ENCODE measurements at places on chromosomes 5 and 9.
A peak's percentile ranks its signal among the peaks of the same experiment; 100 is the strongest.

DNA sequence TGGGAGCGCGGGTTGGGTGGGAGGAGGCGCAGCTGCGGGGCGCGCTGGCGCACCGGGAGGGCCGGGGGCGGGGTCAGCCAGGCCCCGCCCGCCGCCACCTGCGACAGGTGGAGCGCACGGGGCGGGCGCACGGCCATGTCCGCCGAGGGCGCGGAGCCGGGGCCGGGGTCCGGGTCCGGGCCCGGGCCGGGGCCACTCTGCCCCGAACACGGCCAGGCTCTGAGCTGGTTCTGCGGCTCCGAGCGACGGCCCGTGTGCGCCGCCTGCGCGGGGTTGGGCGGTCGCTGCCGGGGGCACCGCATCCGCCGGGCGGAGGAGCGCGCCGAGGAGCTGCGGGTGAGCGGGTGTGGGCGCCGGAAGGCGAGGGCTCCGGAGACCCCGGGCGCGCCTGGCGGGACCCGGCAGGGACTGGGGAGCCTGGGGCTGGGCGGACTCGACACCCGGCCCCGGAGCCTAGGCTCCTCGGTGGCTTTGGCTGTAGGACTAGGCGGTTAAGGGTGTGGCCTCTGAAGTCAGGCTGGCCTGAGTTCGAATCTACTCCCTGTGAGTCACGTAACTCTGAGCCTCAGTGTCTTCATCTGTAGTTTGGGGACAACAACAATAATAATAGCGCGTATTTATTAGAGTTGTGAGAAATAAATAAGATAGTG is at the start of gene BSPRY:
BSPRY (plus strand) TSS at position 97 of the 650 bp plus-strand sequence; CDS start at position 136, 39 bp downstream.
- peak; percentile 52 for DNase-seq

- no peak for DNase-seq
Measured at GRCh38 chr5:143208781-143209510, 194.5 kb downstream of the NR3C1 start.

DNA sequence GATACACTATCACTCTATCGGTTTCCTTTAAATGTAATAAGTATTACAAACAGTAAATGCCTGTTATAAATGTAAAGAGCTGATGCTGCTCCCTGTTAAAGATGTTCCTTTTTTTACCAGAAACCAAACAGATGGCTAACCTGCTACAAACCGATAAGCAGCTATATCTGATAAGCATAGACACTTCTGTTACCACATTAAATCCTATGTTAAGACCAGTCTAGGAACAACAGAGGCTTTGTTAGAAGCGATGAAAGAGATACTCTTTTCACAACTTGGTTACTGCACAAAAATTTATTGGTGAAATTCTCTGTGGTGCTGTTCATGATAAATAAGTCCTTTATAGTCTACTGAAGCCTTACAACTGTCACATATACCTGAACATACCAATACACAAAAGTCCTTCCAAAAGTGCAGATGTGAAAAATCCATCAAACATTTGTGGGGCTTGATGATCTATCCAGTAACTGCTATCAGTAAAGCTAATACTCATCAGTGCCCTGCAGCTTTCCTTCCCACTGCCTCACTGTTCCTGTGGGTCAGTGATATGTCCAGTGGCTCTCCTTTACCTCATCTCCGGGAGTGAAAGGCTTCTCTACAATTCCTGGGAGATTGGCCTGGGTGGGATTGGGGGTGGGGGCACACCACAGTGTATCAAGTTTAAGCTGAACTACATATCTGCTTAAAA is 25.8 kb upstream of the PRXL2C start:
- no peak for DNase-seq

DNA sequence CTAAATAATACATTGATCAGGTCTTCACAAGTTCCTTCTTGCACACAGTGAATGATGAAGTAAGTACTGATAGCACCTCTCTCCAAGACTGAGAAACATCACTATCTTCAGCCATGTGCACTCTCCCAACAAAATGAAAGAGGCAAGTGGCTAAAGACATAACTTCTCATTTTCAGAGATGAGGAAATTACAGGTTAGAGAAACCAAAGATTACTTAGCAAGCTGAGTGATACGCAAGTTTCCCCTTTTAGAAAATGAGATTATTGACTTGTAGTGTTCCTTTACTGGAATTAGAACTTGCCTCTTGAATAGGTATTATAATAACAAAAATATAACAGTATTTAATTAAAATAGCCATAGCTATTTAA is 21.6 kb downstream of the CEMIP2 start:
- no peak for DNase-seq

DNA sequence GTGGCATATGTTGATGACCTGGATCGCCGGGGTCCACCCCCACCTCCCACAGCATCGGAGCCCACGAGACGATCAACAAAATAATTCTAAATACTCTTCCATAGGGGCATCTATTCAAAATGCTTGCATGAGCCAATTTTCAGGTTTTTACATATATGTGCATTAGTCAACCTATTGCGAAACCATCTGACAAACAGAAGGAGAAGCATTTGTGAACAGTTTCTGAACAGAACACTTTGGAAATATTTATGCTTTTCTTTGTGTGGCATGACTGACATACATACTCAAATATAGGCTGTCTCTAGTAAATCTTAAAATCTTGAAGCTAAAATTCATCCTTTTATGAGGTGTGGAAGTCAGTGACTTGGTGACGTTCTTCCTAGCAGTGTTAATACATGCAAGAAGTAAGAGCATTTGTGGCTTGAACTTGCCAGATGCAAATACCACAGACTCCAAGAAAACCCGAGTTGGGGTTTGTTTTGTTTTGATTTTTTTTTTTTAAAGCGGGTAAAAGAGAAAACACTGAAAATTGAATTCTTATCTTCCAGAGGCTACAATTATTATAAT is 5.3 kb downstream of the GPR151 start:
- no peak for DNase-seq

- DNase-seq = no peak
Measured at GRCh38 chr9:102497709-102498108, 497.4 kb upstream of the CYLC2 start.

DNA sequence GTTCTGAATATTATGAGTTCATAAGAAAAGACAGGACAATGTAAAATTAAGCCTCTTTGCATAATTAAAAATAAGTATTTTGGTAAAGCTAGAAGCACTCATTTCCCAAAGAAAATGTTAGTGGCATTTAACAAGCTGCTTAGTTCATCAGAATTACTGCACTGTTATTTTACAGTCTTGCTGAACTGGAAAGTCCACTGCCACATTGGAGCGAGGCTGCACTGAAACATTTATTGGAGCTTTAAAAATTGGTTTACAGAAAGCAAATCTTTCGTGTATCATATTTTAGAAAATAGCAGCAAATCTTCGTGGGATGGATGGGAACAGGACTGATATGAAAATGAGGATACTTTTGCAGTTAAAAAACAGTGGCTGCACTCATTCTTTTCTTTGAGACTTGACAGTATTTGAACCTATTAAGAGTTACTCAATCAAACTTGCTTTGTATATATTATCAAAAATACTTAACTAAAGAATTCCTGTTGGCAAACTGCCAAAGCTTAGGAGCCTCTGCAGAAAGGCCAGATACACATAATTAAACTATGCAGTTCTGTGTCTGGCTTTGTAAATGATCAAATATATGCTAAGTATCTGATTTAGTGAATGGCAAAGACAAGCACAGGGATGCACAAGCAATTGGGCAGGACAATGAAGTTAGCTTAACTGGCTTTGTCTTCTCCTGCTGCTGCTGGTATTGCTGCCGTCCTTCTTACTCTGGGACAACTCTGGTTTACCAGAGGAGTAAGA is 16.5 kb upstream of the FBXL7 start:
- no peak for DNase-seq

GRCh38 chr9:87524061-87524460 is 26.4 kb downstream of the DAPK1 start:
- DNase-seq = no peak

- DNase-seq = no peak
Measured at GRCh38 chr9:7461791-7462190, 337.8 kb downstream of the DMAC1 start.

DNA sequence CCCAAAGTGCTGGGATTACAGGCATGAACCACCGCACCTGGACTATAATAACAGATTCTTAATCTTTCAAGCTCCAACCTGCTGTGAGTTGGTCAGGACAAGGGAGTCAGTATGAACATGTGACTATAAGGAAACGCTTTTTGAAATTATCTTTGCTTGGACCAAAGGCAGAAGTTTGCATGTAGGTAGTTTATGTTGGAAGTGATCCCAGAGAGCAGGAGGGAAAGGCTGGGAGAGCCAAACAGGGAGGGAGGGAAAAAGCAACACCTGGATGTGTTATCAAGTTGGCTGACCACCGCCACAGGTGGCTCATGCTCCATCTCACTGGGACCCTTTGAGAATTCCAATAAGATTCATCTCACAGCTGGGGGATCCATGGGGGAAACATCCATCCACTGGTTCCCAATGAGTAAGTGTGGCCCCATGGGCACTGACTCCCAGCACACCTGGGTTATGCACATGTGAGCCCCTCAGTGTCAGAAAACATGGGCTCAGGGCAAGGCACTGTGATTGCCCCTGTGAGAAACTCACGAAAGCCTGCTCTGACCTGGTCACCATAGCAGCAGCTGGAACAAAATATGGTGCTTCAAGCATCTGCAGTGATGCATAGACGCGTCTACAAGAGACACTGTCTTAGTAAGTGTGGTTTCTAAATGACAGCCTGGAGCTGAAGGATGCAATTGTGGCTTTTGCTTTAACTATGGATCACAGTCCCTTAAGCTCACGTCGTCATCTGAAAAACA is 62.1 kb downstream of the ARSB start:
- no peak for DNase-seq

DNA sequence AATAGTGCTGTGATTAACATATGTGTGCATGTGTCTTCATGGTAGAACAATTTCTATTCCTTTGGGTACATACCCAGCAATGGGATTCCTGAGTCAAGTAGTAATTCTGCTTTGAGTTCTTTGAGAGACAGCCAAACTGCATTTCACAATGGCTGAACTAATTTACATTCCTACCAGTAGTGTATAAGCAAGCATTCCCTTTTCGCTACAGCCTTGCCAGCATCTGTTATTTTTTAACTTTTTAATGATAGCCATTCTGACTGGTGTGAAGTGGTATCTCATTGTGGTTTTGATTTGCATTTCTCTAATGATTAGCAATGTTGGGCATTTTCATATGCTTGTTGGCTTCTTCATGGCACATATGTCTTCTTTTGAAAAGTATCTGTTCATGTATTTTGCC is 308.5 kb downstream of the ARRDC3 start:
- DNase-seq = no peak

DNA sequence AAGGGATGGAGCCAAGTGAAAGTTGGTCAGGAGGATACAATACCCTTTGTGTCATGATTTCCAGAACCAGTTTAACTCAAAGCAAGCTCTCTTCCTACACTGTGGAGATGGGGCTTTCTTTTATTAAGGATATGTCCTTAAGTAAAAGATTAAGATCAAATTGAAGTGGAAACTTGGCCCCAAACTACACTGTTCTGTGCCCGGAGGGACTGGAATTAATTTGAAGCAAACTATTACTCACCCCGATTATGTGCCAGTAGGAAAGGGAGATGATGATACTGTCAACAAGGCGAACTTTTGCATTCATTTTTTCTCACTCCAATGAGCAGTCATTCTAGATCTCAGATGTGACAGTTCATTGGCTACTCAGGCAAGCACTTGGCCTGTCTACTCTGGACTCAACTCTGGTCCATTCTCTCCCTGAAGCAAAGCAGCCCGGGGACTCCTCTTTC is 186.7 kb downstream of the NTRK2 start:
- DNase-seq = no peak

DNA sequence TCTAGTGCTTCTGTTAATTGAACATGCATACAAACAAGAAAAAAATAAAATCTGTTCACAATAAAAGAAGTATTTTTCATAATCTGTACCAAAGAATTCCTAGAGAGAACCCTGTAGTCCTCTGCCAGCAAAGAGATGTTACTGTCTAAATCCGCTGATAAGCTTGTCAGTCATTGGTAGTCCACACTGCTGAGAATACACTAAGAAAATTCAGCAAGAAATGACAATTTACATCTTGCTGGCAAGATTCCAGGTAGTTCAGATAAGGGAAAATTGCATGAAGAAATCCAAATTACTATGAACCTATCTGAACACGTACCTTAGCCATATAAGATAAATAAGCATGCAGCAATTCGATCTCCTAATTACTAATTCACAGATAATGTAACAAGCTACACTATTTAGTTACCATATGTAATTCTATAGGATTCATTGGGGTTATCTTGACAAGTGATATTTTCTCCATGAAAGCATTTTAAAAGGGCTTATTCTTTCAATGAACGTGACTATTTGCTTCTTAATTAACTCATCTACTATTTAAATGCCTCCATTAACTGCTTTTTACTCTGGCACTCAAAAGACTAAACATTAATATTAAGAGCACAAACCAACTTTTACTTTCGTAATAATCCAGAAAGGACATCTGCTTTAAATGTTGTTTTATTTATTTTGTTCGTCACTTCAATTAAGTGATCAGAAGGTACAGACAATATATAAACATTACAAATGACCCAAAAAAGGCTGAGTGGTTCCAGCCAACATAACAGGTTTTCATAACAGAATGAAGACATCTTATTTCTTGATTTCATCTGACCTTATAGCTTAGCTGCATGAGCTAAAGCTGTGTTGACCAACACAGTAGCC is 9.7 kb downstream of the MPDZ start:
- DNase-seq = no peak

- DNase-seq = no peak
Measured at GRCh38 chr5:94870511-94871183, 252.2 kb downstream of the SLF1 start.

DNA sequence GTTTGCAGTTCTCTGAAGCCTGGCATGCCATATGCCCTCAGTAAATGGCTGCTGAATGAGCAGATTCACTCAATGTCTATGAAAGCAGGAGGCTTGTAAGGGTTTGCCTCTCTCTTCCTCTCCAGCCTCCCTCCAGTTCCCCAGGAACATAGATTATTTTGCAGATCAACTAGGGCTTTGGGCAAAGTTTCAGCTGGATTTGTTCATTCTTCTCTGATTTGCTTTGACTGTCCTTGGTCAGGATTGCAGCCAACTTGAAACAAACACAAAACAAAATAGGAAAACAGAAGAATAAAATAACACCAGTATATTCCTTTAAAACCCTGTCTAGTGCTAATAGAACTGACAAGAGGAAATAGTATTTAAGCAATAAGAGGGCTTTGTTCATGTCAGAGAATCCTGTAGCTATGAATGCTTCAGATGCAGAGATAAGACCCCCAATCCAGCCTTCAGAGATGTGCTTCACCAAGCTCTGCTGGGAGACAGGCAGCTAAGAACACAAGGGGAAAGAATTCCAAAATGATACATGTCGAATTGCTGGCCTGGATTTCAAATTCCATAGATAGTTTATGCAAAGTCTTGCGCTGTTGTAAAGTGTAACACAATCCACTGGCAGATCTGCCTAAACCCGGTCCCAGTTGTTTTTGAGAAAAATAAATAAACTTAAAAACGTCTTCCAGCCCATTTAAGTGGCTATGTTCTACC is 174.3 kb downstream of the PAPPA start:
- DNase-seq = no peak

DNA sequence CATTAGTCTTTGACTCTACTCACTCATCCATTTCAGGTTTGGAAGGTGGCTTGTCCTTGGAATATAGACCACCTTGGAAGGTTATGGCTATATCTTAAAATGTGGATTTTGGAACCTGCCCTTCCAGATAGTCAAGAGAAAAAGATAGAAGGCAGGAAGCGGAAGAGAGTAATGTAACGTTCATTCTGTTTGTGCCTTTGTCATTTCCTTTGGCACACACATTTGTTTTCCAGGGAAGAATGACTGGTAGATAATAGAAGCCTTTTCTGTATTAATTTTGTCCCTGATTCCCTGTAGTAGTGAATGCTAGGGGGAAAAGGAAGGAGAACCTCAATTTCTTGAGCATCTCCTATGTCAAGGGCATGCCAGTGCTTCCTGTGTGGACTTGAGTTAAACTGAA is 54.7 kb downstream of the PPIC start:
- no peak for DNase-seq
